ENCODE measurements at places on chromosomes 1 and 21.

GRCh38 chr1:9004700-9005394 is 21.4 kb downstream of the SLC2A7 start:
- ATAC-seq, result peak; percentile 51

DNA sequence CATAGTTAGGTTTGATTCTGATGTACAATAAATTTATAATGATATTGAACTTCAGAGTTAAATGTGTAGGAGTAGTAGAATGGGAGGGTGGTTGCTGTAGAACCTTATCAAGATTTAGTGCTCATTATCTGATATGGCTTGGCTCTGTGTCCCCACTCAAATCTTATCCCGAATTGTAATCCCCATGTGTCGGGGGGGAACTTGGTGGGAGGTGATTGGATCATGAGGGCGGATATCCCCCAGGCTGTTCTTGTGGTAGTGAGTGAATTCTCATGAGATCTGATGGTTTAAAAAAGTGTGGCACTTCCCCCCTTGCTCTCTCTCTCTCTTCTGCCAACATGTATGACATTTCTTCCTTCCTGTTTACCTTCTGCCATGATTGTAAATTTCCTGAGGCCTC is 265.5 kb downstream of the GRIK1 start:
- no peak for ATAC-seq

GRCh38 chr1:240709676-240710075 is 97.7 kb upstream of the GREM2 start:
- ATAC-seq, result no peak

DNA sequence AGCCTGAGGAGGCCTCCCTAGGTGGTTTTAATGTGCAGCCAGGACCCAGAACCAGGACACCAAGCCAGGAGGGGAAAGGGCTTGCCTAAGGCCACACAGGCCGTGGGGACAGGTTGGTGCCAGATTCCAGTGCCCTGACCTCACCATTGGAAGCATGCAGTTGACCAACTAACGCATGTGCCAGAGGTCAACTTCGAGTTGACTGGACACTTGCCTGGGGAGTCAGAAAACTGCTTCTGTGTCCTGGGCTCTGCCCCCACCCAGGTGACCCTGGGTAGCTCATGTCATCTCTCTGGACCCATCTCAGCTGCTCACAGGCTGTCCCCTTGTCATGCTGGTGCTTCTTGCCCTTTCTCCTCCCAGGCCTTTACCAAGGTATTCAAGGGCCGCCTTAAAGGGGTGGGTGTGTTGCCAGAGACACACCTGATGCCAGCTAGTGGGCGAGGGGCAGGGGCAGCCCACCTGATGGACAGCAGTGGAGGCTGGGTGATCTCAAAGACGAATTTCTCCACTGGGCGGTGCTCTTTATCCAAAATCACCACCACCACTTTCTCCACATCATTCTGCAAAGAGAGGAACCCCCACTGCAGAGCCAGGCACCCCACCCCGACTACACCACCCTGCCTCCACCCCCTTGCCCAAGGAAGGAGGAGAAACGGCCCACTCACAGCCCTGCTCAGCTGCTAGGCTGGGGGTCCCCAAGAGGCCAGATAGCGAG is 4.4 kb downstream of the MAD2L2 start:
- no peak for ATAC-seq

- ATAC-seq, result no peak
These were observed 595.5 kb downstream of the RWDD3 start for GRCh38 chr1:95829556-95829955.

DNA sequence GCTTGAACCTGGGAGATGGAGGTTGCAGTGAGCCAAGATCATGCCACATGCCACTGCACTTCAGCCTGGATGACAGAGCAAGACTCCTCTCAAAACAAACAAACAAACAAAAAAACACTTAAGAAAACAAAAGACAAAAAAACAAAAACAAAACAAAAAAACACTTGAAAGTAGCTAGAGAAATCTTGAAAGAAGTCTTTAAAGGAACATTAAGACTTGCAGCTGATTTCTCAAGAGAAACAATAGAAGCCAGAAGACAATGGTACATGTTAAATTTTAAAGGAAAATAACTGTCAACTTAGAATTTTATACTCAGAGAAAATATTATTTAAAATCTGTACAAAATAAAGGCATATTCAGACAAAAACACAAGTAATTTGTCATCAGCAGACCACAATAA is 71.3 kb downstream of the HLX start:
- ATAC-seq, result no peak

DNA sequence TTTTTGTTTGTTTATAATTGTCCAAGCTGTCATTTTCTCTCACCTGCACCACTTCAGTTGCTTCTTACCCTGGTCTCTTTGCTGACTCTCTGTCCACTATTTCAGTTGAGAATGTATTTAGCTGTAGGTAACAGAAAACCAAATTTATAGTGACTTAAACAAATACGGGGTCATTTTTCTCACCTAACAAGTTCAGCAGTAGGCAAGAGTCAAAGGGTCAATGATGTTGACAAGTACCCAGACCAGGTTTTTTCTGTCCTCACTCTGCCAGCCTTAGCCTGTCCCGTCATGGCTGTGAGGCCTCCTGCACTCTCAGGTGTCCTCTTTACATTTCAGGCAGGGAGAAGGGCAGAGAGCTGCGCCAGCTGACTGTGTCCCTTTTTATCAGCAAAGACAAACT is 11.8 kb downstream of the RIIAD1 start:
- no peak for ATAC-seq

DNA sequence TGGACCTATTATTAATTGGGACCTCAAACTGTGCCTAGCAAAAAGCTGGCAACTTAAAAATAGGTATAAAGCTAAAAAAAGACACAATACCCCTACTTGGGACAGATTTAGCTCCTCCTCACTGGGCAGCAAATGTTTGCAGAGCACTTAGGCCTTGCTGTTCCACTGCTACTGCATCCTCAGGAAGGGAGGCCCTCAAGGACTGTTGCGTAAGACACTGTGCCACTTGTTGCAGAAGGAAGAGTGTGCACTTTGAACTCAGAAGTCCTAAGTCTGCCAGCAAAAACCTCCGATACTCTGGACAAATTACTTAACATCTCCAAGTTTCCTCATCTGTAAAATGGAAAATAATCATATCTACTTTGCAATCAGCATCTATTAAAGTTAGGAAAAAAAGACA is 322.9 kb downstream of the BARHL2 start:
- no peak for ATAC-seq

DNA sequence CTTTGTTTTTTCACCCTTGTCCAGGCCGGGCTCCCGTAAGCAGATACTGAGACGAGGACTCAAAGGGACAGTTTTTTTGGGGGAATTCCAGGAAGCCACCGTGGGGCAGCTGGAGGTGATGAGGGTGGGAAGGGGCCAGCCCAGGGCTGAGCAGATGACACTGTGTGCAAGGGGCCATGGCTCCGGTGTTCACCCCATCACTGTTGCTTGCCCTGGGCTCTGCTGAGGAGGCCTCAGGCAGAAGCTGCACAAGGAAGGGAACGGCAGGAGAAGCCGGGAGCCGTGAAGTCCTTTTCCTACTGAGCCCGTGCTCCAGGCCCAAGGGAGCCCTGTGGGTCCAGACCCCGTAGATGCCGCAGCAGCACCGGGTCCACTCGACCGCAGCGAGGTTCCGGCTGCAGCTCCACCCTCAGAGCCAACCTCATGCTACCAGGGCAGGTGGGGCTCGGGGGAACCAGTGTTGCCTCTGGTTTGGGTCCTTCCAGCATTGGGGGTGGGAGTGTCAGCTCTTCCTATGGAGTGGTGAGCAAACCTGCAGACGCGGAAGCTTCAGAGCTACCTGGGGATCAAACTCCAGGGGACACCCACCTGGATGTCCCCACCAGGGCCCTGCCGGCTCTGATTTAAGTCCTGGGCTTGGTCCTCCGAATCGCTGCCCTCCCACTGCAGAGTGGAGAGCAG is 4.3 kb upstream of the CALML6 start:
- no peak for ATAC-seq

- ATAC-seq, result peak; percentile 22
These were observed 6.6 kb downstream of the PAPPA2 start for GRCh38 chr1:176469450-176470010.

GRCh38 chr1:167616521-167616920 is 13.5 kb upstream of the RCSD1 start:
- no peak for ATAC-seq

GRCh38 chr1:53326598-53327181 is 1.2 kb downstream of the LRP8 start:
- ATAC-seq, result peak; percentile 60

DNA sequence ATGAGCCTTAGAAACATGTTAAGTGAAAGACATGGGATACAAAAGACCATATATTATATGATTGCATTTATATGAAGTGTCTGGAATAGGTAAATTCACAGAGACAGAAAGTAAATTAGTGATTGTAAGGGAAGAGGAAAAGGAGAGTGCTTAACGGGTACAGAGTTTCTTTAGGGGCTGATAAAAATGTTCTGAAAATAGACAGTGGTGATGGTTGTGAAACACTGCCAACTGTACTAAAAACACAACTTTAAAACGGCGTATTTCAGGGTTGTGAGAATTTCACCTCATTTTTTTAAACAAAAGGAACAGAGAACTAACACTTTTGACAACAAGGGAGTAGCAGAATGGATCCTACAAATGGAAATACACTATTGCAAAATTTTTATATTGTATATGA is 13.4 kb downstream of the COP1 start:
- no peak for ATAC-seq

- ATAC-seq, result no peak
These were observed 59.4 kb upstream of the POU2F1 start for GRCh38 chr1:167161242-167161641.

GRCh38 chr1:203648276-203648675 is 21.6 kb downstream of the ATP2B4 start:
- no peak for ATAC-seq

DNA sequence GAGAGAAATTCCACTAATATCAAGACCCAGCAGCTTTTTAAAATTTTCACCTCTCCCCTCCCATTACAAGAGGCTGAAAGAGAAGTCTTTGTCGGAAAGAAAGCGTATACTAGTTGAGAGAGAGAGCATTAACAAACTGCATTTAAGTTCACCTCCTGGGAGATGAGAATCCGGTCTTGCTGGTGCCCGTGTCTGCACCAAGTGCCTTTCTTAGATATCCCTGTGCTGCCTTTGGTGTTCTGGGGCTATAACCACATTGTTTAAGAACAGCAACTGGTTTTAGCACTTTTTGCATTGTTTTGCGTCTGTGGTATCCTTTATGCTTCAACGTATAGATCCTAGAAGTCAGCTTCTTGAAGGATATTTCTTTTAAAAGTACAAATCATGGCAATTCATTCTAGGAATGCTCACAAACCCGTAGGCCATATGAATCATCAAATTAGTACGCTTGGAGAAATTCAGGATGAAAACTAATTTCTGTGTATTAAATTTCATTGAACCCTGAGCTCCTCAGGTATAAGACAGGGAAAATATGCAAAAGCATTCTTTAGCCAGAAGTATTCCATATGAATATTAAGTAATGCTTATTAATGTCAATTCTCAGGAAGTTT is 3.4 kb upstream of the RPE65 start:
- ATAC-seq, result no peak
